ENCODE measurements at places on chromosomes 1 and 21.

DNA sequence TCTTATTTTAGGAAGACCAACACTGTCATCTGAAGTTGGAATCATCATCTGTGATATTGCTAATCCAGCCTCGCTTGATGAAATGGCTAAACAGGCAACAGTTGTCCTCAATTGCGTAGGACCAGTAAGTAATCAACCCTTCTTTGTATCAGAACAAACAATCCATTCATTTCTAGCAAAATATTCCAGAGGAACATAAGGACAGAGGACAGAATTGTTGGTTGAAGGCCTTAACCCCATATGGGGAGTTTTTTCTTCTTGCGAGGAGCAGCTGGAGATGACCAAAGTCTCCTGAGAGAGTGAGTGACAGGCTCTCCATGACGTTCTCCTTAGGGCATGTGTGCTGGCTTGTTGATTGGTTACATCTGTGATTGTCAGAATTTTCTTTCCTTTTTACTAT is 2.7 kb downstream of the SCCPDH start:
- DNase-seq = no peak

DNA sequence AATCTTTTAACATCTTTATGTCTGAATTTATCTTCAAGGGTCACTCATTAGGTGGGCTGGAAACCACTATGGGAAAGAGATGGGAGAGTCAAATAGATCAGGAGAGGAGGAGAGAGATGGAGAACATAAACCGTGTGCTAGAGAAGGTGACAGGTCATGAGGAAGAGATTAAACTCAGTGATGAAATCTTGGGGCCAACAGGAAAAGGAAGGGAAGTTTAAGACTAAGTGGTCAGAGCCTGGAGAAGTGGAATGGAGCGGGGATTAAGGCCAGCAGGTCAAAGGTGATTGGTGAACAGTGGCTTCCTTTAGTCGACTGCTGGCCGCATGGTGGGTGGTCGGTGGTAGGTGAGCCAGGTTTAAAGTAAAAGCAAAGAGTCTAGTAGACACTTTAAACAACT is 169.3 kb upstream of the IVNS1ABP start:
- DNase-seq = no peak

DNA sequence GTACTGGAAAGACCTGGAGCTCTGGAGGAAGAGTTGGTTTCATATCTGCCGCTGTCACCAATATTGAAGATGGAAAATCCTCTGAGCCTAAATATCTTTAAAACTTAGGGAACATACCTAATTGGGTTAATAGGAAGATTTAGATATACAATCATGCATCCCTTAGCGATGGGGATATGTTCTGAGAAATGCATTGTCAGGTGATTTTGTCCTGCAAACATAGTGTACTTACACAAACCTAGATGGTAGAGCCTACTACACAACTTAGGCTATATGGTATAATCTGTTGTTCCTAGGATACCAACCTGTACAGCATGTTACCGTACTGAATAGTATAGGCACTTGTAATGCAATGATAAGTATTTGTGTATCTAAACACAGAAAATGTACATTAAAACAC is 22.5 kb downstream of the YTHDF2 start:
- DNase-seq = no peak

GRCh38 chr1:2564006-2564814 is 8.0 kb downstream of the TNFRSF14 start:
- no peak for DNase-seq

DNA sequence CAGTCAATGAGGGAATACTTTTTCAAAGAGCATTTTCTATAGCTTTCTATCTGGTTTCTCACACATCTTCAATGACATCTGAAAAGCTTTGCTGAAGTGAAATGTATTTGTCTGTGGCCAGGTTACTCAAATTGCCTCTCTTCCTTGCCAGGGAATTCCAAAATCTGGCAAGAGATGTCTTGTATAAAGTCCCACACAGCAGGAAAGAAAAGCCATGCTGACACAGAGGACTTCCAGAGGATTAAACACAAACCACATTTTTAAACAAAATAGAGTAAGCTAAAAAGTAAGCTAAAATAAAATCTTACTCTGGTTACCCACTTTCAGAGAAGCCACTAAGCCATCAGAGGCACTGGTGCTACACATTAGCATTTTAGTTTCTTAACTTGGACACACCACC is 93.1 kb upstream of the BCAR3 start:
- DNase-seq = no peak

GRCh38 chr1:97247196-97247595 is 525.6 kb downstream of the PTBP2 start:
- DNase-seq = no peak

- DNase-seq = no peak
These were observed 42.2 kb upstream of the LYST start for GRCh38 chr1:235908742-235909520.

GRCh38 chr1:83896299-83896698 is 102.6 kb downstream of the TTLL7 start:
- DNase-seq = no peak

DNA sequence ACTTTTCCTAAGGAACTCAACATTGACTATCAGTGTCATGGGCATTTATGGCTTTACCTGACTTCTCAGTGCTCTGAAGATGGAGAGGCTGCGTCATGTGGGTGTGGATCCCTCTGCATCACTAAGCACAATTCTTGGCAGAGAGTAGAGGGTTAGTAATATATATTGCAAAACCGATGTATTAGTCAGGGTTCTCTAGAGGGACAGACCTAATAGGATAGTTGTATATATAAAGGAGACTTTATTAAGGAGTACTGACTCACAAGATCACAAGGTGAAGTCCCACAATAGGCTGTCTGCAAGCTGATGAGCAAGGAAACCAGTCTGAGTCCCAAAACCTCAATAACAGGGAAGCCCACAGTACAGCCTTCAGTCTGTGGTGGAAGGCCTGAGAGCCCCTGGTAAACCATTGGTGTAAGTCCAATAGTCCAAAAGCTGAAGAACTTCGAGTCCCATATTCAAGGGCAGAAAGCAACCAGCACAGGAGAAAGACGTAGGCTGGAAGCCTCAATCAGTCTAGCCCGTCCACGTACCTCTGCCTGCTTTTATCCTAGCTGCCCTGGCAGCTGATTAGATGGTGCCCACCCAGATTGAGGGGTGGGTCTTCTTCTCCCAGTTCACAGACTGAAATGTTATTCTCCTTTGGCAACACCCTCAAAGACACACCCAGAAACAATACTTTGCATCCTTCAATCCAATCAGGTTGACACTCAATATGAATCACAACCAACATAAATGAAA is 159.7 kb upstream of the NRIP1 start:
- no peak for DNase-seq

GRCh38 chr1:51189421-51190073 is 46.5 kb upstream of the RNF11 start:
- DNase-seq = peak; percentile 57

- DNase-seq = no peak
These were observed 17.1 kb upstream of the KCND3 start for GRCh38 chr1:112006416-112007025.

DNA sequence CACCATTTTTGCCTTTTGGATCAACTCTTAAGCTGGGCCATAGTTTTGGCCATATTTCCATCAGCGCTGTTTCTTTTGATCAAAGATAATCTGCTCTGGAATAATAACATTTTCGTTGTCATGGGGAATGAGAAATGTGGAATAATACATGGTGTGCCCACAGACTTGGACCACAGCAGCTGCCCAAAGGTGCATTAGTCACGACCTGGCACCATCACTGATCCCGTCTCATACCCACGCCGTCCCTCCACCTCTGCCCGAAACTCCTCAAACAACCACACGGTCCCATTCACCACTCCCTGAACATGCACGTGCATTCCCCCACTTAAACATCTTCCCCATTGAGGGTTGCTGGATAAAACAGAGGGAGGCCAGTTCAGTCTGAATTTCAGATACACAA is 76.9 kb downstream of the SLC66A1 start:
- no peak for DNase-seq

- no peak for DNase-seq
These were observed 6.0 kb downstream of the TARS2 start for GRCh38 chr1:150493175-150493574.

GRCh38 chr21:33196941-33197374 is 32.8 kb upstream of the IFNAR2 start:
- peak; percentile 66 for DNase-seq

- DNase-seq = no peak
These were observed 152.6 kb downstream of the ZC3H11B start for GRCh38 chr1:219460081-219460895.

DNA sequence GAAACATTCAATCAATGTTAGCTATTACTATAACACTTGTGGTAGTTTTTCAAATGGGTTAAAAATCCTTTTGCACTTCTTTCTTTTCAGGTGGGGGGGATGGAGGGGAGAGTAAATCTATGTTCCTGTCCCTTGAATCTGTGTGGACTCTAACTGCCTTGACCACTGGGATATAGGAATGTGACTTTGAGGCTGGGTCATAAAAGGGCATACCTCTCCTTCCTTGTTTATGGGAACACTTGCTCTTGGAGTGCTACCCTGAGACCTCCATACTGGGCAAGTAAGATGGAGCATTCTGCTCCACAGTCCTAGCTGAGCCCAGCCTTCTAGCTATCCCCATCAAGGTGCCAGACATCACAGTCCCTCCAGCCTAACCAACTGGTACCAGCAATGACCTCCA is 89.3 kb upstream of the SIM2 start:
- no peak for DNase-seq
